ELR (cell line): ENCODE measurements at places on chromosomes 3 and 15.

- no peak for DNase-seq
Observed at GRCh38 chr3:123070510-123070909, 3.7 kb downstream of the PDIA5 start.

DNA sequence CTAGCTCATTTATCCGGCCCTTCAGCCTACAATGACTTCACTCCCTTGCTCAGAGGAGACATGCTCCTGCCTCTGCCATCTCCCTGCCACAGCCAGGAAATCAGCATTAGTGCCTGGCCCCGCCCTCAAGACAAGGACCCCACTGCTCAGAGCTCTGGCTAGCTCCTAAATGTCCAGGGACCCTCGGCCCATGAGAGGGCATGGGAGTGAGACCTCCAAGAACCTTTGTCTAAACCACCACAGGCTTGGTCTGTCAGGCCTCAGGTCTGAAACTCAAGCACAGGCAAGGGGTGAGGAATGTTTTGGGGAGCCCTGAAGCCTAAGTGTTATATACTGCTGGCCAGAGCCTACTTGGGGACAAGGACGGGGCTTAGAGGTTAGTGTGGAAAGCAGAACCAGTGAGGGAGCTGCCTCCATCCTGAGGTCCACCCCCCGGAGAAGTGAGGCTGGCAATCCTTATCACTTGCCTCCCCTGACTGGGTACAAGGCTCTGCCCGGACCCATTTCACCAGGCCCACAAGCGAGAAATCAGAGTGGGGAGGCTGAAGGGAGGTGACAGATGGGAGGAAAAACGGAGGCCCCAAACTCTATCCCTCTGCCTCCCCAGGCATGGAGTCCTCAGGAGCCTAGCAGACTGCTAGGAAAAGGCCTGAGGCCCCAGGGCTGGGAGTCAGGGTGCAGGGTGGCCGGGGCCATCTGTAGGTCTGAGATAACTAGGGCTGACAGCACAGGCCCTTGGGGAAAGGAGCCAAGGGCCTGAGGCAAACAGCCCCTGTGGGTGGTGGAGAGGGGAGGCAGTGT lies 18.8 kb downstream of the SHF start:
- no peak for DNase-seq

- no peak for DNase-seq
Observed at GRCh38 chr3:103847081-103848062, 1412.6 kb downstream of the ZPLD1 start.

- no peak for DNase-seq
Observed at GRCh38 chr3:157370867-157371266, 65.8 kb upstream of the PTX3 start.
